ENCODE measurements at places on chromosomes 3 and 15. TPM values are rescaled to one million over a fixed set of nuclear protein-coding genes. Genes with fewer than 3 reads are reported as not detected.

The IMP3 gene
- total RNA-seq = 32.9 TPM

The RTP3 gene
- not detected for total RNA-seq

The CDAN1 gene
- 21.3 TPM for total RNA-seq

The CYP8B1 gene
- total RNA-seq = not detected

The MNS1 gene
- total RNA-seq = 2.8 TPM

The ABCC5 gene
- 121 TPM for total RNA-seq

The SI gene
- not detected for total RNA-seq

The WDR93 gene
- total RNA-seq = 0.63 TPM

The RHCG gene
- total RNA-seq = 2.8 TPM

The GHSR gene
- not detected for total RNA-seq

The LTK gene
- not detected for total RNA-seq
